Stimulated activated CD4-positive, alpha-beta T cell treated with anti-CD3 and anti-CD28 coated beads, Interleukin-2, amount 100 ng/mL, for 24 hours (primary cell): ENCODE measurements at places on chromosomes 4 and X.

DNA sequence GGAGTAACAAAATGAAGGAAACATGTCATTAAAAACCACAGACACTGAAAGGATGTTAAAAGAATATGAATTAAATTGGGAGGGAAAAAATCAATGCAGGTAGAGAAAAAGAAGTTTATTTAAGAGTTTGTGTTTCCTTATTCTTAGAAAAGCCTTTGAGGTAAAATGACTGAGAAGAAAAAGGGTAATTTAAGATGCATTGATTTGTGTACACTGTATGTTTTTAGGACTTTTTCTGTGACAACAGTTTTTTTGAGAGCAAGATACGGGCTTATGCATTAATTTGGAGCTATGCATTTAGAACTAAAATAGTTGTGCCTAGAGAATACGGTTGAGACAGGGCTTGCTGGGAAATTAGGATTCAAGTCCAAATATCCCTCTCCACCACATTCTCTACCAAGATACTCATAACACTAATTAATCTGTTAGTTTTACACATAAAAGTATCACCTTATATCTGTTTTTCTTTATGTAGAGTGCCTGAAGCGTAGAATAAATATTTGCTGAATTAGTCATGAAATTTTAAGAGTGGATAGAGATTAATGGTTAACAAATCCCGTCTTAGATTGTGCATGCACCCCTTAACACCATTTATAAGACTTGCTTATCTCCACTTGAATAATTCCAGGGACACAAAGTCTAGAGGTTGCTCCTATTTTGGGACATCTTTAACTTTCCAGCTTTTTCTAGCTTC, 232.5 kb downstream of the PCDH7 start:
- DNase-seq = no peak

DNA sequence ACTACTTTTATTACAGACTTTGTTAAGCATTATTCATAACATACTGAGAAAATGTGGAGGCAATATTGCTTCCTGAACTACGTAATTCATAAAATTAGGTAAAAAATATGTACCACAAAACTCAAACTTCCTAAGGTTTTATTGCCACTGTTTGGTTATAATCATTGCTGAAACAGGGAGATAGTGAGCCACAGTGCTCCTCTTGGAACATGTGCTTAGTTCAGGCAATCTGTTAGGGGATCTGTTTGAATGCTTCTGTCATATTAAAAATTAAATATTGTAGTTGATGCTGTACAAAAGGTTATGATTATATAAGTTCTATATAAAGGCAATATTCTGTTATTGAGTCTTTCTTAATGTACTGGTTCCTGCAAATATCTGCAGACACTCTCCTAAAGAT, 480.7 kb downstream of the GRXCR1 start:
- DNase-seq = no peak

GRCh38 chr4:175351473-175351872, 433.3 kb downstream of the ADAM29 start:
- no peak for DNase-seq

- no peak for DNase-seq
Observed at GRCh38 chrX:8194216-8194615, 23.1 kb upstream of the VCX2 start.
